ENCODE measurements at places on chromosomes 5 and 9.

GRCh38 chr9:101409079-101409477, 10.4 kb downstream of the ZNF189 start:
- H3K4me3 ChIP-seq: no peak overlapping the region
- no peak for DNase-seq
- H3K4me1 ChIP-seq: no peaks in the 10 kb centered on the region
- H3K36me3 ChIP-seq: peaks cover 69% of the 10 kb centered on the region
- H3K27me3 ChIP-seq: no peaks in the 10 kb centered on the region
- H3K27ac ChIP-seq: no peak overlapping the region

DNA sequence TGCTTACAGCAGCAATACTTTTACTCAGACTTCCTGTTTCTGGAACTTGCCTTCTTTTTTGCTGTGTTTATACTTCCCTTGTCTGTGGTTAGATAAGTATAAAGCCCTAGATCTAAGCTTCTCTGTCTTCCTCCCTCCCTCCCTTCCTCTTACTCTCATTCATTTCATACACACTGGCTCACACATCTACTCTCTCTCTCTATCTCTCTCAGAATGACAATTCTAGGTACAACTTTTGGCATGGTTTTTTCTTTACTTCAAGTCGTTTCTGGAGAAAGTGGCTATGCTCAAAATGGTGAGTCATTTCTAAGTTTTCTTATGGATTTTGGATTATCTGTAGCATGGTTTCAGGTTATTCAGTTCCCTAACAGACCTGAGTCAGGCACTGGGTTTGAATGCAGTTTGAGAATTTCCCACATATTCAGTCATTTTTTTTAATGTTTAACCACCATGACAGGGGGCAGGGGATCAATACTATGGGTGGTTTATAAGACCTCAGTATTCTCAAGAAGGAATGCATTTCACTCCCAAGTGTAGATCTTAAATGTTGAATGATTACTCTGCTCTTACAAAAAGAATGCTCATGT, at the start of gene IL7R:
Gene IL7R, plus strand, starts transcription at position 127 of the 587 bp plus-strand sequence. Its CDS starts 87 bp downstream, at position 214.
- peak within 1 kb of the TSS; percentile 96 for H3K27ac ChIP-seq
- DNase-seq: no peak
- H3K4me3 ChIP-seq: peak within 1 kb of the TSS; percentile 80
- peaks cover 95% of the 10 kb centered on the region for H3K4me1 ChIP-seq

DNA sequence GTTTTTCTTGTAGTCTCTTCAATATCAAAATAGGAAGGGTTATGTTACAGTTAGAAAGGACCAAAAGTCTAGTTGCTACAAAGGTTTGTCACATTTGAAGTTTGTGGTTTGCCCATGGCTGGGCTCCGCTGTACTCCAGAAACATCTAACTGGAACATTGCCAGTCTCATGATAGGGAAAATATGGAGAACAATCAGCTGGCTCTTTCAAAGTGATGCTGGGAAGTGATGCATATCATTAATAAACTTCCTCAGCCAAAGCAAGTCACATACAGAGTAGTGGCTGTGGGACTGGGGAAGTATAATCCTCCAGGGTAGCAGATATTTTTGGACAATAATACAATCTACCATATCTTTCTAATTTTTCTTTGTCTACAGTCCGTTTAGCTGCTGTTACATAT, 8.8 kb downstream of the BTF3 start:
- H3K36me3 ChIP-seq: peaks cover 41% of the 10 kb centered on the region
- no peak overlapping the region for H3K27ac ChIP-seq
- peaks cover 7% of the 10 kb centered on the region for H3K4me1 ChIP-seq
- DNase-seq: no peak

- no peaks in the 10 kb centered on the region for H3K27me3 ChIP-seq
- no peak for DNase-seq
- H3K36me3 ChIP-seq: no peaks in the 10 kb centered on the region
- no peak overlapping the region for H3K27ac ChIP-seq
- H3K4me3 ChIP-seq: no peak overlapping the region
Measured at GRCh38 chr5:118620233-118620632, 368.1 kb downstream of the DTWD2 start.

GRCh38 chr9:133115604-133116345, 5.3 kb downstream of the RALGDS start:
- no peaks in the 10 kb centered on the region for H3K36me3 ChIP-seq
- H3K4me1 ChIP-seq: peaks cover 72% of the 10 kb centered on the region
- DNase-seq: peak; percentile 89

- H3K27me3 ChIP-seq: no peaks in the 10 kb centered on the region
- no peak for DNase-seq
- no peaks in the 10 kb centered on the region for H3K36me3 ChIP-seq
- no peak overlapping the region for H3K27ac ChIP-seq
- H3K4me3 ChIP-seq: no peak overlapping the region
- no peaks in the 10 kb centered on the region for H3K4me1 ChIP-seq
Measured at GRCh38 chr5:13251623-13252376, 692.7 kb downstream of the DNAH5 start.

- no peak overlapping the region for H3K27ac ChIP-seq
- H3K4me3 ChIP-seq: no peak overlapping the region
- no peaks in the 10 kb centered on the region for H3K36me3 ChIP-seq
- DNase-seq: no peak
- peaks cover 2% of the 10 kb centered on the region for H3K4me1 ChIP-seq
Measured at GRCh38 chr9:37927132-37927531, 23.2 kb upstream of the SLC25A51 start.

GRCh38 chr9:101893661-101894646, 155.5 kb upstream of the GRIN3A start:
- no peaks in the 10 kb centered on the region for H3K36me3 ChIP-seq
- H3K4me1 ChIP-seq: no peaks in the 10 kb centered on the region
- H3K27me3 ChIP-seq: no peaks in the 10 kb centered on the region

GRCh38 chr5:173840111-173840983, 47.8 kb upstream of the CPEB4 start:
- no peaks in the 10 kb centered on the region for H3K4me1 ChIP-seq
- H3K36me3 ChIP-seq: no peaks in the 10 kb centered on the region
- no peaks in the 10 kb centered on the region for H3K27me3 ChIP-seq
- no peak overlapping the region for H3K4me3 ChIP-seq

- H3K27ac ChIP-seq: no peak overlapping the region
- no peak overlapping the region for H3K4me3 ChIP-seq
- no peaks in the 10 kb centered on the region for H3K27me3 ChIP-seq
- no peaks in the 10 kb centered on the region for H3K4me1 ChIP-seq
- no peaks in the 10 kb centered on the region for H3K36me3 ChIP-seq
Measured at GRCh38 chr5:167786871-167787578, 504.4 kb upstream of the WWC1 start.

- H3K4me1 ChIP-seq: peaks cover 35% of the 10 kb centered on the region
- no peak for DNase-seq
- no peaks in the 10 kb centered on the region for H3K36me3 ChIP-seq
Measured at GRCh38 chr5:81424728-81425127, 30.8 kb upstream of the ACOT12 start.

- peaks cover 3% of the 10 kb centered on the region for H3K4me1 ChIP-seq
- no peak for DNase-seq
- H3K36me3 ChIP-seq: no peaks in the 10 kb centered on the region
- peaks cover 25% of the 10 kb centered on the region for H3K27me3 ChIP-seq
- H3K27ac ChIP-seq: no peak overlapping the region
Measured at GRCh38 chr9:101706997-101707396, 31.4 kb downstream of the GRIN3A start.

GRCh38 chr9:35660966-35661415, 2.9 kb downstream of the CCDC107 start:
- peaks cover 31% of the 10 kb centered on the region for H3K36me3 ChIP-seq
- H3K27ac ChIP-seq: peak overlapping the region; percentile 6
- no peak for DNase-seq
- H3K27me3 ChIP-seq: peaks cover 4% of the 10 kb centered on the region
- peaks cover 83% of the 10 kb centered on the region for H3K4me1 ChIP-seq

GRCh38 chr9:111815285-111816070, 20.7 kb upstream of the SHOC1 start:
- H3K27ac ChIP-seq: no peak overlapping the region
- H3K36me3 ChIP-seq: no peaks in the 10 kb centered on the region
- no peaks in the 10 kb centered on the region for H3K4me1 ChIP-seq
- no peak overlapping the region for H3K4me3 ChIP-seq
- H3K27me3 ChIP-seq: no peaks in the 10 kb centered on the region

DNA sequence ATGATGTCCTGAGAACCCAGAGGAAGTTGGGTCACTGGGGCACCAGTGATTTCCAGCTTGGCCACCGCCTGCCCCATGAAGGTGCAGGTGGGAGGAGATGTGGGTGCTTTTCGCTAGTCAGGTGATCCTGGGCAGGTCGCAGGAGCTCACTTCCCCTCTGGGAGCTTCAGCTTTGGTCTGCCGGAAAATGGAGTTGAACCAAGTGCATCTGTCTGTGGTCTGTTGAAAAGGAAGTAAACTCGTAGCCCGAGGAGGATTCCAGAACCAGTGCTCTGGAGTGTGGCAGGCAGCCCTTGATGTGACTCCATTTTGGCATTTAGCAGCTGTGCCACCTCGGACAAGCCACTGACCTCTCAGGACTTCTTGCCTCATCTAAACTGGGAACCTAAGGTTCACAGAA, 81.8 kb upstream of the HRH2 start:
- no peak overlapping the region for H3K27ac ChIP-seq
- H3K36me3 ChIP-seq: no peaks in the 10 kb centered on the region
- no peak overlapping the region for H3K4me3 ChIP-seq
- peaks cover 48% of the 10 kb centered on the region for H3K27me3 ChIP-seq

- H3K4me3 ChIP-seq: no peak overlapping the region
- H3K4me1 ChIP-seq: no peaks in the 10 kb centered on the region
- DNase-seq: no peak
- H3K27me3 ChIP-seq: peaks cover 5% of the 10 kb centered on the region
Measured at GRCh38 chr5:163350083-163350482, 87.3 kb upstream of the CCNG1 start.

GRCh38 chr9:104494808-104495207, 9.3 kb upstream of the OR13F1 start:
- no peak overlapping the region for H3K4me3 ChIP-seq
- H3K36me3 ChIP-seq: no peaks in the 10 kb centered on the region
- H3K4me1 ChIP-seq: no peaks in the 10 kb centered on the region
- no peak for DNase-seq
- H3K27me3 ChIP-seq: no peaks in the 10 kb centered on the region

- DNase-seq: no peak
- no peak overlapping the region for H3K27ac ChIP-seq
- peaks cover 30% of the 10 kb centered on the region for H3K27me3 ChIP-seq
- H3K36me3 ChIP-seq: no peaks in the 10 kb centered on the region
- no peak overlapping the region for H3K4me3 ChIP-seq
Measured at GRCh38 chr9:33180526-33181184, 13.5 kb upstream of the B4GALT1 start.

- peaks cover 22% of the 10 kb centered on the region for H3K36me3 ChIP-seq
- H3K27ac ChIP-seq: peak overlapping the region; percentile 75
- H3K4me1 ChIP-seq: peaks cover 91% of the 10 kb centered on the region
- H3K27me3 ChIP-seq: no peaks in the 10 kb centered on the region
Measured at GRCh38 chr5:132474131-132474723, 16.3 kb downstream of the IRF1 start.

GRCh38 chr5:118698774-118699173, 289.6 kb downstream of the DTWD2 start:
- DNase-seq: no peak
- no peak overlapping the region for H3K4me3 ChIP-seq
- no peaks in the 10 kb centered on the region for H3K4me1 ChIP-seq
- H3K27ac ChIP-seq: no peak overlapping the region

DNA sequence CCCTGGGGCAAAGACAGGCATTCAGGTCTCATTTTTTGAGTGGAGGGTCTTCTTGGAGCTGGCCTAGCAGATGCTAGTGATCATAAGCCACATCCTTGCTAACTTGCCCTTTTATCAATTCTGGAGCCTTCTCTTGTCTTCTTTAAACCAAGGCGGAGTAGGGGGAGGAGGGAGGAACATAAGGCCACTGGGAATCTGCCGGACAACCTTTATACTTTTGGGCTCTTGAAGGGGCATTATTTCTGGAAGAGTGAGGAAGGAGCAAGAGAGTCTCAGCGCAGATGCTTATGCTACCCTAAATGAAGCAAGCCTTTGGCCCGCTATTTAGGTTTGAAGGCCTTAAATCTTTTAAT, 2.0 kb downstream of the TMEFF1 start:
- DNase-seq: no peak
- no peaks in the 10 kb centered on the region for H3K36me3 ChIP-seq
- H3K4me1 ChIP-seq: peaks cover 5% of the 10 kb centered on the region
- peaks cover 39% of the 10 kb centered on the region for H3K27me3 ChIP-seq
- H3K27ac ChIP-seq: no peak overlapping the region

GRCh38 chr5:86806206-86806605, 188.5 kb downstream of the COX7C start:
- H3K27ac ChIP-seq: no peak overlapping the region
- H3K4me3 ChIP-seq: no peak overlapping the region
- no peaks in the 10 kb centered on the region for H3K27me3 ChIP-seq
- DNase-seq: no peak
- H3K36me3 ChIP-seq: no peaks in the 10 kb centered on the region

- peaks cover 44% of the 10 kb centered on the region for H3K27me3 ChIP-seq
- H3K27ac ChIP-seq: no peak overlapping the region
- no peaks in the 10 kb centered on the region for H3K36me3 ChIP-seq
- no peak for DNase-seq
- no peaks in the 10 kb centered on the region for H3K4me1 ChIP-seq
- H3K4me3 ChIP-seq: no peak overlapping the region
Measured at GRCh38 chr5:139950436-139950835, 92.7 kb downstream of the NRG2 start.

DNA sequence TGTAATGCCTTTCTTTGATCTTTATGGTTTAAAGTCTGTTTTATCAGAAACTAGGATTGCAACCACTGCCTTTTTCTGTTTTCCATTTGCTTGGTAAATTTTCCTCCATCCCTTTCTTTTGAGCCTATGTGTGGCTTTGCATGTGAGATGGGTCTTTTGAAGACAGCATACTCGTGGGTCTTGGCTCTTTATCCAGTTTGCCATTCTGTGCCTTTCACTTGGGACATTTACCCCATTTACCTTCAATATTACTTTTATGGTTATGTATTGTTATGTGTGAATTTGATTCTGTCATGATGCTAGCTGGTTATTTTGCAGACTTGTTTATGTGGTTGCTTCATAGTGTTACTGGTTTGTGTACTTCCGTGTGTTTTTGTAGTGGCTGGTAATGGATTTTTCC, 59.2 kb downstream of the YTHDC2 start:
- H3K27ac ChIP-seq: no peak overlapping the region
- H3K4me3 ChIP-seq: no peak overlapping the region
- peaks cover 8% of the 10 kb centered on the region for H3K4me1 ChIP-seq
- peaks cover 69% of the 10 kb centered on the region for H3K36me3 ChIP-seq

- DNase-seq: no peak
- H3K4me3 ChIP-seq: no peak overlapping the region
- peaks cover 44% of the 10 kb centered on the region for H3K4me1 ChIP-seq
- peaks cover 6% of the 10 kb centered on the region for H3K36me3 ChIP-seq
- H3K27ac ChIP-seq: no peak overlapping the region
Measured at GRCh38 chr9:19130436-19130835, 3.1 kb upstream of the PLIN2 start.

Data from activated CD8-positive, alpha-beta memory T cell treated with anti-CD3 and anti-CD28 coated beads, Interleukin-2, amount 10 ng/mL, durations not matched to agents 7 days and 5 days (primary cell).